ENCODE measurements at places on chromosomes 4 and X.

GRCh38 chrX:136227948-136228838 is 23.0 kb downstream of the MAP7D3 start:
- DNase-seq = no peak

GRCh38 chrX:47361538-47362511 is 8.6 kb upstream of the ZNF157 start:
- DNase-seq = no peak

- no peak for DNase-seq
These were observed 849 bp downstream of the MID1 start for GRCh38 chrX:10619425-10620046.

GRCh38 chrX:12867685-12868084 is 813 bp downstream of the TLR7 start:
- no peak for DNase-seq

DNA sequence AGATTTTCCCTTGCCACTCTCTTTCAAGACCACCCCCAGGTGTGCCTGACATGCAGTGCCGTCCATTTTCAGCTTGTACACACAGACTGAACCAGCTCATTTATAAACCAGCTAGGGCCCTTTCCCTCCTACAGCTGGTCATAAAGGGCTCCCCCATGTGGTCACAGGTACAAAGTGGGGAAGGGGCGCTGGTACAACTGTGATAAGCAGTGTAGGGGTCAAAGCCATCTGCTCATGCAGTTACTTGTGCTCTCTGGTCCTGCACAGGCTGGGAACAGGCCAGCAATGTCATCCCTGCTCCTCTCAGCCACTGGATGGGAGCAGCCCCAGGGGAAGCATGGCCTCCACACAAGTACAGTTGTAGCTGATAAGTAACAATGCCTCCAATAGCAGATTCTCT is 20.6 kb downstream of the GABRQ start:
- no peak for DNase-seq

GRCh38 chrX:12580548-12580947 is 210.7 kb upstream of the PRPS2 start:
- no peak for DNase-seq

- DNase-seq = no peak
These were observed 345.4 kb downstream of the PPP1R2C start for GRCh38 chrX:42432552-42432951.

- no peak for DNase-seq
These were observed 102.7 kb downstream of the UCHL1 start for GRCh38 chr4:41359422-41359775.

Measured in stimulated activated CD4-positive, alpha-beta T cell treated with anti-CD3 and anti-CD28 coated beads, Interleukin-1b, Interleukin-23, amount 100 ng/mL, for 1 hour (primary cell).